ENCODE measurements at places on chromosomes 5 and 9.
A peak's percentile ranks its signal among the peaks of the same experiment; 100 is the strongest.

- DNase-seq = no peak
Measured at GRCh38 chr9:137371946-137372651, 50.9 kb downstream of the EXD3 start.

DNA sequence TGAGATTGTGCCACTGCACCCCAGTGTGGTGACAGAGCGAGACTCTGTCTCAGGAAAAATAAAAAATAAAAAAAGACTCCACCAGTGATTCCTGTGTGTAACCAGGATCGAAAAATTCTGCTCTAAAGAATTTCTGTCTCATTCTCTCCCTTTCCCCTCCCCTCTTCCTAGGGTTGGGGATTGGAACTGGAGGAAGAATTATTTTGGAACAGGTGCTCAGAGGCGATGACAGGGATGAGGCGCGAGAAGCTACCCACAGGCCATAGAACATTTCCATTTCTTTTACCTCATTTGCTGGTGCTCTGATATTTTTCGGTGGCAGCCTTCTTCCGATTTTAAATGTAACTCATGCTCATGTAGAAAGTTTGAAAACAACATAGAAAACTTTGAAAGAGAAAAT lies 80.1 kb downstream of the DAPK1 start:
- no peak for DNase-seq

- DNase-seq = no peak
Measured at GRCh38 chr5:32597041-32597629, 11.8 kb downstream of the SUB1 start.

GRCh38 chr5:178590924-178591423 lies 781 bp upstream of the COL23A1 start:
- no peak for DNase-seq

GRCh38 chr9:505741-506059 lies 291.0 kb downstream of the DOCK8 start:
- DNase-seq = no peak

GRCh38 chr9:14071484-14071883 lies 242.5 kb downstream of the NFIB start:
- no peak for DNase-seq

GRCh38 chr5:171835066-171835465 lies 49.4 kb downstream of the SMIM23 start:
- no peak for DNase-seq

GRCh38 chr5:2754581-2755075 lies 3.2 kb upstream of the IRX2 start:
- DNase-seq = no peak

GRCh38 chr5:143659599-143660238 lies 152.2 kb upstream of the HMHB1 start:
- no peak for DNase-seq

DNA sequence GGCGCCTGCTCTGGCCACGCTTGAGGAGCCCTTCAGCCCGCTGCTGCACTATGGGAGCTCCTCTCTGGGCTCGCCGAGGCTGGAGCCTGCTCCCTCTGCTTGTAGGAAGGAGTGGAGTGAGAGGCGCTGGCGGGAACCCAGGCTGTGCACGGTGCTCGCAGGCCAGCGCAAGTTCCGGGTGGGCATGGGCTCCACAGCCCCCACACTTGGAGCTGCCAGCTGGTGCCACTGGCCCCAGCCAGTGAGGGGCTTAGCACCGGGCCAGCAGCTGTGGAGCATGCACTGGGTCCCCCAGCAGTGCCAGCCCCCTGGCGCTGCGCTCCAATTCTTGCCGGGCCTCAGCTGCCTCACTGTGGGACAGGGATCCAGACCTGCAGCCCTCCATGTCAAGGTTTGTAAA lies 122.1 kb upstream of the CD180 start:
- no peak for DNase-seq

DNA sequence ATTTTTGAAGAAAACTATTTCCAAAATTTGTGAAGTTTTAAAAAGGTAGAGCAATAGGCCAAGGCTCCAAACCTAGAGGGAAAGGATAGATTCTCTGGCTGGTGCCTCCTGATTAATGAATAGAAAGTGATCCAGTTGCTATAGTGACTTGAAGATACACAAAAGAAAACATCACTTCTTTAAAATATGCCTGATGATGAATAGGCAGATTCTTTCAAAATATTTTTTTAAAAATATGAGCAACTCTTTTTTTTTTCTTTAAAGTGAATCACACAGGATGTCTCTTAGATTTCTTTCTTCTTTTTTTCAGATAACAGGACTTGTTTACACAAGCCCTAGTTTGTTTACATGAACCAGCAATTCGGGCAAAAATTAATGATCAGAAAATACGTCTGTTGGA lies 124.4 kb downstream of the RFK start:
- DNase-seq = no peak

GRCh38 chr5:79576606-79577289 lies 35.5 kb upstream of the TENT2 start:
- DNase-seq = no peak

DNA sequence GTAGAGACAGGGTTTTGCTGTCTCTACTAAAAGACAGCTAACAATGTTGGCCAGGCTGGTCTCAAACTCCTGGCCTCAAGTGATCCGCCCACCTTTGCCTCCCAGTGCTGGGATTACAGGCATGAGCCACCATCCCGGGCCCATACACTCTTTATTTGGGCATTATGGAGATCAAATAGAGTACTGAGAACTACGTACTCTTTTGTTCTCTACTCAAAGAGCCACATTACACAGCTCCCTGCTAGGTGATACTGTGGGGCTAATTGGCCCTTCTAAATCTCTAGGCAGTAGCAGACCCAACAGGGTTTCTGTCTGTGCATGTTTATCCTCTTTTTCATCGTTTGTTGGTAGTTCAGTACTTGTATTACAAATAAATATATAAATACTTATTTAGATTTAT lies 16.1 kb downstream of the CKMT2 start:
- no peak for DNase-seq

DNA sequence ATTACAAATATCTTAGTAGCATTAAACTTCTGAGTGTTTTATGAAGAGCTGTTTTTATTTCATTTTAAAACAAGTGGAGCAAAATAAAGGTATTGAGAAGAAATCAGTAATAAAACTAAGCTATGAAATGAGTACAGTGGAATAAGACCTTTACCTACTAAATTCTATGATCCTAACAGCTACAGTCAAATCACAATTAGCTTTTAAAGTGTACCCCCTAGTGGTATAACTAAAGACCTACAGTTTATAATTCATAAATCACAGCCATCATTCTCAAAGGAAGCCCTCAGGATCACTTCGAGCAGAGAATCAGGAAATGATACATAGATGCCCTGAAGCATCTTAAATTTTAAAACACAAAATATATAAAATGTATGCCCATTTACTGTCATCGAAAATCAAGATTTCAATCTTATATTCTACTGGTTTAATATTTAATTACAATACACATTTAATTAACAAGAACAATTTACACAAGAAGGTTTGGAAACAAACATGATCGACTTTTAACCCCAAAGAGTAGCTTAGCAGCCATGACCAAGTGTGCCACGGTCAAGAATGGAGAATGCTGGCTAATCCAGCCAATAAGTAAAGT lies 12.3 kb downstream of the CCNH start:
- no peak for DNase-seq

GRCh38 chr9:354453-354852 lies 139.8 kb downstream of the DOCK8 start:
- peak; percentile 67 for DNase-seq

- DNase-seq = no peak
Measured at GRCh38 chr5:93422652-93423280, 158.3 kb downstream of the NR2F1-AS1 start.

DNA sequence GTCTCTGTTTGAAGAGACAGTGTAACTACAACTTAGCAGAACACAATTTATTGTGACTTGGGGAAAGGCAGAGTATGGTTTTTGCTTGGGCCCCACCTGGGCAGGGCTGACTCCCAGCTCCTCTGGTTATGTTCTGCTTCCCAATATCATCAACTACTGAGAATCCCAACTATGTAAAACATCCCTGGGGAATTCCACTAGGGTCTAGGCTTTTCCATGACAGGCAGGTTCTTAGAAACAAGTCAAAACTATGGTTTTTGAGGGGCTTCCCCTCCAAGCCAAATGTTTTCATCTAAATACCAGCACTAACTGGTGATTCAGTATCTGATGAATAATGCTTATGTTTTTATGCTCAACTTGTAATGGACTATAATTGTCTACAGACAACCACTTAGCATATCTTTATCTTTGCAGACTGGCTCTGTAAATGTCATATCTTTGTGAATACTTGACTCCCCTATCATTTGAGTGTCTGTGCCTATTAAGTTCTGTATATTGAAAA lies 409.5 kb downstream of the PDE4D start:
- DNase-seq = no peak

- peak; percentile 35 for DNase-seq
Measured at GRCh38 chr5:139147483-139148087, 50.6 kb downstream of the SIL1 start.

GRCh38 chr9:27626244-27627187 lies 53.2 kb upstream of the C9orf72 start:
- no peak for DNase-seq

- no peak for DNase-seq
Measured at GRCh38 chr9:85484235-85484634, 257.5 kb downstream of the AGTPBP1 start.

- DNase-seq = no peak
Measured at GRCh38 chr9:81671880-81672280, 17.5 kb downstream of the TLE1 start.

DNA sequence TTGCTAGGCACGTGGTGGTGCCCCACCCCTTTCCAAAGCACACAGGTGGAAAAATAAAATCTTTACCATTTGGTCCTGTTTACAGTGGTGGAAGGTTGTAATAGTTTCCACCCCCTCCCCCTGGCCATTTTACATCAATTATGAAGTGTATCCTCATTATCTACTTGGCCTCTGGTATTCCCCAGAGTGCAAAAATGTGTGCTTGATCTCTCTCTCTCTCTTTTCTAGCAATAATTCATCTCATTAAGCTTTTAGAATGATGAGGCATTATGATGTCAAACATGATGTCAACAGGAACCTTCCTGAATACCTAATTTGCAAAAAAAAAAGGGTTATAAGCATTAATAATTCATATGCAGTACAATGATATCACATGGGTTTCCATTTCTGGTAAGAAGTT lies 3.1 kb downstream of the PDE8B start:
- DNase-seq = no peak

DNA sequence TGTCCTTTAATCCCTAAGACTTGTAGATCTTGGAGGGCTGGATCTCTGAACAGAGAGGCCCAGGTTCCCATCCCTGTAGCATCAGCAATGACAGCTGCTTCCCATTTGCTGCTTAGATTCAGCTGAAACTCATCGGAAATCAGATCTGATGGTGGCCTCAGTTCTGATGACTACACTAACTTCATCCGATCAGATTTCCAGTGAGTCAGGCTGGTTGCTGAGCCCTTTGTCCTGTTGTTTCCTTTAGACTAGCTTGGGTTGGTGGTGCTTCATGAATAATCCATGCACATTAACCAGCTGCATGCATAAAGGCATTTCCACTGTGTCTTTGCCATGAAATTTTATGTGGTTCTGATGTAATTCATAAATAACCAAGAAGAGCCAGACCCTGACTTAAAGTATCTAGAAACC lies 195.2 kb upstream of the TUT7 start:
- DNase-seq = no peak

DNA sequence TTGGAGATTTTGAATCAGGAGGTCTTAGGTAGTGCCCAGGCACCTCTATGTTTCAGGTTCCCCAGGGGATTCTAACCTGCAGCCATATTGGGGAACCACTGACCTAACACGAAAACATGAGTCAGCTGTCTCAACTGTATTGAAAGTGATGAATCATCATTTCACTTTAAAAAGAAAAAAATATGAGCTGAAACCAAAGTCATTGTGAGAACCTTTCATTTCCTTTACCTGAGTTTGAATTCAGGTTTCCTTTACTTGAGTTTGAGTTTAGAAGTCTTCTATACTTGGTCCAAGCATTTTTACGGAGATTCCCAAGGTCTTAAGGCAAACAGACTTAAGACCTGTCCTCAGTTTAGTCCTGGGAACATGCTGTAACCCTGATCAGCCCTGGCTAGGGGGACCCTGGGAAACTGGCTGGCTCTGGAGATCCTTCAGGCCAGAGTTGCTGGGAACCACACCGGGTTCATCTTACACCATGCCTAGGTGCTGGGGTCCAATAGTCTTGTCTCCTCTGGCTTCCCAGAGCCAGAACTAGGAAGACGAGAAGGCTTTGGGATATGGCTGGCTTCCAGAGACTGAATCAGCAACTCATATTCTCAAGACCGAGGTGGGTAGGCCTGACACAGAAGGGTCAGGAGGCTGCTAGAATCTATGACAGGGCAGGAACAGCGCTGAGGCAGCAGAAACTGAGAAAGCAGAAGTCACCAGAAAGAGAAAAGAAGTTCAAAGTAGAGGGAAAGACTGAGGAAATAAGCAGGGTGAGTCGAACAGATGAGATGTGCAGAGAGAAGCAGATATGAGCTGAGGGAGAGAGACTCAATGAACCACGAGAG lies 16.4 kb upstream of the PDCD1LG2 start:
- DNase-seq = no peak

- DNase-seq = no peak
Measured at GRCh38 chr5:170576602-170577535, 73.0 kb downstream of the KCNIP1 start.

- DNase-seq = no peak
Measured at GRCh38 chr5:58505971-58506640, 14.9 kb downstream of the GAPT start.

DNA sequence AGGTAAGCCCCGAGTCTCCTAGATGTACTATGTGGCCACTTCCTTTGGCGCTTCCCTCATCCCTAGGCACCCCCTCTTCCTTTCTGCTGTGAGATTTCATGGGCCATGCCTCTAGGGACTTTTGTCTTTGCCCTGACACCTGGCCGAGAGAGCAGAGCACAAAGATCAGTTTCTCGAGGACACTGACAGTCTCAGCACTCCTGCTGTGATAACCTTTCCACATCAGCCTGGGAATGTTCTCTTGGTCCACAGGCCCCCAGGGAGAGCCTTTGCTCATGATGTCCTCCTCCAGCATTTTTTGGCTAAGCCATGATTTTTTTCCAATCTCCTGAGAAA lies 127.0 kb upstream of the CPEB4 start:
- no peak for DNase-seq

DNA sequence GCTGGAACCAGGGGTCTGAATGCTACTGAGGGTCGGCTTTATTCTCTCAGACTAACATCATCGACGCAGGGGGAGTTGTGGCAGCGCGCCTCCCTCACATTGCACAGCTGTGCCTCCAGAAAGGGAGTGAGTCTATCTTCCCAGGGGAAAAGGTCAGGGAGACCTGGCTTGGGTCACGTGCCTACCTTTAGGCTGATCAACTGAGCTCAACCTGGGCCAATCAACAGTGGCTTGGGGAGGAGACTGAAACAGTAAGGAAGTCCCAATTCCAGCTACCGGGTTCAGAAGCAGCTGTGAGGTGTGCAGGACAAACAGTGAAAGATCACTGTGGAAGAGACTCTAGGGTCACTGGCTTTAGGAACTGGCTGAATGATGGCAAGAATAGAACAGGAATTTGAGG lies 14.3 kb downstream of the SNX30 start:
- no peak for DNase-seq

All from NCI-H187 (cell line).